ENCODE measurements at places on chromosomes 5 and 9. TPM values are rescaled to one million over a fixed set of nuclear protein-coding genes. Genes with fewer than 3 reads are reported as not detected.

SRD5A1 gene
- 3.7 TPM for polyA plus RNA-seq

- peak; percentile 52 for DNase-seq
- H3K36me3 ChIP-seq, result no peaks in the 10 kb centered on the region
- no peaks in the 10 kb centered on the region for H3K27me3 ChIP-seq
Observed at GRCh38 chr5:79236362-79236969, 535 bp downstream of the JMY start.

GRCh38 chr9:115373000-115373709 is 255.2 kb upstream of the TNC start:
- DNase-seq, result no peak
- H3K4me1 ChIP-seq, result no peaks in the 10 kb centered on the region
- H3K4me3 ChIP-seq, result no peak overlapping the region
- no peaks in the 10 kb centered on the region for H3K27me3 ChIP-seq
- no peaks in the 10 kb centered on the region for H3K36me3 ChIP-seq

DNA sequence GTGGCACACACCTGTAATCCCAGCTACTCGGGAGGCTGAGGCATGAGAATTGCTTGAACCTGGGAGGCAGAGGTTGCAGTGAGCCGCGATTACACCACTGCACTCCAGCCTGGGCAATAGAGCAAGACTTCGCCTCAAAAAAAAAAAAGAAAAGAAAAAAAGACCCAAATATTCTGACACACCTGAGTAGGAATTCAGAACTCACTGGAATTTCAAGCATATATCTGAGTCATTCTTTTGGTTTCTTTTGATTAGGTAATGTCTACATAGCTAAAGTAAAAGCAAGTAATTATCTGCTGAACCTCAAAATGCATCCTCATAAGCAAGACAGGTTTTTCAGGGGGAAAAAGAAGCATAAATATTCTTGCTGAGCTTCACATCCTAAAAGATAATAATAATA is 35.9 kb downstream of the ANKRD31 start:
- H3K27ac ChIP-seq, result no peak overlapping the region
- H3K4me3 ChIP-seq, result no peak overlapping the region
- H3K4me1 ChIP-seq, result no peaks in the 10 kb centered on the region
- no peaks in the 10 kb centered on the region for H3K36me3 ChIP-seq
- no peaks in the 10 kb centered on the region for H3K27me3 ChIP-seq
